ENCODE measurements at places on chromosomes 12 and 14.
A peak's percentile ranks its signal among the peaks of the same experiment; 100 is the strongest.

- DNase-seq = no peak
These were observed 19.7 kb downstream of the HSPB8 start for GRCh38 chr12:119198440-119198839.

DNA sequence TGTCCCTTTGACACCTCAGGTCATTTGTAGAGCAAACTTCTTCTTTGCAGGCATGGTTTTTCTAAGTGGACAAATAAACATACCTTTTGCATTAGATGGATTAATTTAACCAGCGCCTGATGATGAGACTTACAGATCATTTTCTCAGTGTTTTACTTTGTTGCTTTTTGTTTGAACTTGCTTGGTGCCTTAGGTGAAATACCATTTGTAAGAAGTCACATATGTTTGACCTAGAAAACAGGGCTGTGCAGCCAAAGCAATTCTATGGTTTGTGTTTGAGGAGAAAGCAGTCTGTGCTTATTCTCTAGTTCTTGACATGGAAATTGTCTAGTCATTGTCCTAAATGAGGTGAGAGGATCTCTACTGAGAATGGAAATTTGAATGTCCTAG, 111.1 kb downstream of the DIP2B start:
- DNase-seq = no peak

DNA sequence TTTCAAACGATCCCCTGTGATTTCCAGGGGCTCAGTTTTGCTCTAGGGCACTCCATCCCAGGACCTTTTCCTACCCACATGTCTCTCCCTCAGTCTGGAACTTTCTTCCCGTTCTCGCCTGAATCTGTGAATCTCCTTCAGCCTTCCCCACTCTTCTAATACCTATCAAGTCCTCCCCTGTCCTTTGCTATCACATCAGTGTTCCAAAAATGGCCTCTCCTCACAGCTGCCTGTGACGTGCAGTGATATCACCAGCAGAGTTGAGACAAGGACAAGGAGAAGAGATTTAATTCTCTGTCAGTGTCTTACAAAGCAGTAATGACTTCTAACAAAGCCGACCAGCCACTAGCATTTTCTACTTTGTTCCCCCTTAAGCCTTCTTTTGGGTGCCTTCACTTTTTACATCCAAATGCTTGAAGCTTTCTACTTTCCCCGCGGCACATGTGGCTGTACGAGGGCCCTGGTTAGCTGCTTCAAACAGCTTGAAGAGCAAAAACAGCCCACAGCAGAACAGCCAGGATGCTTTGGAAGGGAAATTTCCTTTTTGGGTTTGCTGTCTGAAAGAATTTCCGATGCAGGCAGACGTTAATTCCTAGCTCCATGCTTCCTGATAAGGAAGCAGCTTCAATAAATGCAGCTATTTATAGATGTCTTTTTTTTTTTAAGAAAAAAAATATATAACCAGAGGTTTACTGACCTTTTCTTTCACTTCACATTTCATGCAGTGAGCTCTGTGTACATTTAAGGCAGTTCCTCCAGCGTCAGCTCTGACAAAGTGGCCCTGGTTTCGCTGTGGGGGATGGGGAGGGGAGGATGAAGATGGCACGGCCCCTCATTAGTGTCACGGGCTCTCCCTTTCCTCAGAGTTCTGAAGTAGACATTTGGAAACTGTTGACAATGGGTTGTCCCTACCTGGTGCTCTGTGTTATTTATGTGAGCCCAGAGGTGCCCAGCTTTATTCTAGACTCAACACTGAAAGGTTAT, 109.3 kb downstream of the ETV6 start:
- no peak for DNase-seq

DNA sequence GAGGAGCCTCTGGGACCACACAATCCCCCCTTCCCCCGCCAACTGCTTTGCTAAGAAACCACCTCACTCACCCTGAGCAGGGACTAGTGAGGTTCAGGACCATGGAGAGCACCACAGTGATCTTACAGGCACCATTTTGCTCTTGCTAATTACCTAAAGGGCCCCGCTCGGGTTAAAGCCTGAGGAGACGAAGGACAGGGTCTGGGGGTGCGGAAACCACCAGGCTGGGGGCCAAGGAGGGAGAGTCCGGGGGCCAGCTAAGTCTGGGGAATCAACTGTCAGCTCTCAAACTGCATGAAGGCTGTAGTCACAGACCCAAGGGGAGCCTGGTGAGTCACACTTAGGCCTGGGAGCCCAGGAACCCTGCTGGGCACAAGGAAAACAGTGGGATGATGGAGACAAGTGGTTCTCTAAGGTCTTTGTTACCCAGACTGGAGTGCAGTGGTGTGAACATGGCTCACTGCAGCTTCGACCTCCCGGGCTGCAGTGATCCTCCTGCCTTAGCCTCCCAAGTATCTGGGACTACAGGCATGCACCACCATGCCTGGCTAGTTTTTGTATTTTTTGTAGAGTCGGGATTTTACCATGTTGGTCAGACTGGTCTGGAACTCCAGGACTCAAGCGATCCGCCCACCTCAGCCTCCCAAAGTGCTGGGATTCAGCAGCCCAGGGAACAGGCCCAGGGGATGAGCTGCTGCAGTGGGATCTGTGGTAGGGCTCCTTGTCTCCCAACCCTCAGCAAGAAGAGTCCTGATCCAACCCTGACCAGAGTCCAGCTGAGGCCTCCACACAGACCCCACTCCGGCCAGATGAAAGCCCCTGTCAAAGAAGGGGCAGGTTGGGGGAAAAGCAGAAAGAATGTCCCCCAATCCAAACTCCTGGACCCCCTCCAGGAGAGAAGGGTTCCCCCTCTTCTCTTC, 98.8 kb downstream of the CALM1 start:
- peak; percentile 37 for DNase-seq

- DNase-seq = no peak
These were observed 207.0 kb downstream of the SLC41A2 start for GRCh38 chr12:104751120-104751519.

DNA sequence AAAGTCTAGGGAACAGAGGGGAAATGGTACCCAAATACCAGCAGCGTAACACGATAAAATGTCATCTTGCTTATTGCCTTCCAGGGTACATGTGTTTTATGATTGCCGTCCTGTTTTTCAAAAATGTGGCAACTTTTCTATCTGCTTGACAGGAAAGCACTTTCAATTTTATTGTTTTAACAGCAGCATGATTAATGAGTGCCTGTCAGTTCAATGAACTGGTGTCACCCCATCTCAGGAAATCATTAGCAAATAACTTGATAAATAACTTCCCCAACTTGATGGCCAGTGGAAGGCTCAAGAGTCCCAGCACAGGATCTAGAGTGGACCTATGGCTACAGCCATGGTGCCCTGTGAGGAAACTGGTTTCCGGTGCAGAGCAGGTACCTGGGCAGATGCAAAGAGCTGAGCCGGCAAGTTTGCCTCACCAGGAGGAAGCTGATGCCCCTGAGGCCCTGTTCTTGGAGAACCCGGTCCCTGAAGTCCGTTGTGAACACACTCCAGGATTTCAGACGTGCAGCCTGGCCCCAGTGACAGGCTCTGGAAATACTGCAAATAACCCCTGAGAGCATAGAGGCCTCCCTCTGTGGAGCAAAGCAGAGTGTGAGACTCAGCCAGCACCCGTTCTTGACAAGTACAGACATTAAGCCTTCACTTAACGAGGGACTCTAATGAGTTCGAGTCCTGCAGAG, 173.5 kb upstream of the SFSWAP start:
- DNase-seq = no peak

DNA sequence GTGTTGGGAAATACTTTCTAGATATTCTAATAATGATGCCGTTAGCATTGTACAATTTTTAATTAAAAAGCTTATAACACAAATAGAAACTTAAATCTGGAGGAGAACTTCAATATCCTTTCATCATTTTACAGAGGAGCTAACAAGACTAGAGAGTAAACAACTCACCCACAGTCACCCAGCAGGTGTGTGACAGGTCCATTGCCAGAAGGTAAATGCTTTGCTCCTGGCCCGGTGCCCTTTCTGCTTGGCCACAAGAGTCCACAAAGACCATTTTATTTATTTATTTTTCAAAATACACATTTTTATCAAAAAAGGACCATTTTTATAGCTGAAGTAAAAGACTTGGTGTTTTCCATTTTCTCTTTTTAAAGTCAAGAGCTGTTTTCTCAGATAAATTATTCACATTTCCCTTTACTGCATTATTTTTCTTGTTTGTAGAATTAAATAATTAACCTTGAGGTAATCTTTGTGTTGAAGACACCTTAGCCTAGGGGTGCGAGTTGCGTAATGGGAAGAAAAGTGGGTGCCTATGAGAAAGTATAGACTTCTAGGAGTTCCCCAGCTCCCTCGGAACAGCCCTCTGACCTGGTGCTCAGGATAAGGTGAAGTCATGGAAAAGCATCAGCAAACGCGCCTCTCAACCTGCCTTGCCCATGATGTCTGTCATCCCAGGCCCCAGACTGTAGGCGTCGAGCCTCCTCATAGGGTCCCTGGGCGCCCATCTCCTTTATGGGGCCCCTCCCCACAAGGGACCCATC, 26.3 kb upstream of the AMIGO2 start:
- DNase-seq = no peak
